Immature natural killer cell (primary cell): ENCODE measurements at places on chromosomes 2 and 18. TPM values are rescaled to one million over a fixed set of nuclear protein-coding genes. Genes with fewer than 3 reads are reported as not detected.

The FOXD4L1 gene
- not detected for polyA plus RNA-seq

- H3K36me3 ChIP-seq: no peaks in the 10 kb centered on the region
- no peaks in the 10 kb centered on the region for H3K27me3 ChIP-seq
- no peaks in the 10 kb centered on the region for H3K4me1 ChIP-seq
These were observed 335.8 kb downstream of the RAD51AP2 start for GRCh38 chr2:17182399-17182798.

DNA sequence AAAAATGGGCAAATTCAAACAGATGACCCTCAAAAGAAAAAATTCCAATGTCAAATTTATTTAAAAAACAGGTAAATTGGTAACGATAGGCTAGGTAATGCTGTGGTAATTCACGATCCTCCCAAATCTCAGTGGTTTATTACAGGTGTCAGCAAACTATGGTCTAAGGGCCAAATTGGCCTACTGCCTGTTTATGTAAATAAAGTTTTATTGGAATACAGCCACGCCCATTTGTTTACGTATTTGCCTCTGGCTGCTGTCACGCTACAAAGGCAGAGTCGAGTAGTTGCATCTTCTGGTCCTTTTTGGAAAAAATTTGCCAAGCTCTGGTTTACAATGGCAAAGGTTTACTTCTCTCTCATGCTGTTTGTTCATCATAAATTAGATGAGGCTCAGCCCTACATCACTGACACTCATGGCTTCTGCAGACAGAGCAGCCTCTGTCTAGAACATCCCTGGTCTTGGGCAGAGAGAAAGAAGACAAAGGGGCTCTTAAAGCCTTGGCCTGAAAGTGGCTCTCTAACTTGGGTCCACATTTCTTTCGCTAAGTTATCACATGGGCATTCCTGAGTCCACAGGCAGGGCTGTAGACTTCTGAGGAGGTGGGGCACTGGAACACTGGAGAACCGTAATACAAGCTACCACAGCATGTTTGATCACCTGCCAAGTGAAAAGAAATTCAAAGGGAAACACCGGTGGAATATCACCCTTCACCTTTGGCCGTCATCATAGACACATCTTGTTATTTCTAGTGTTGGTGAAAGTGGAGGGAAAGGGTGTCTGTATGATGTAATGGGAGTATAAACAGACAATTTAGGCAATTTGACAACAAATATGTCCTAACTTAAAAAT lies 34.8 kb downstream of the SP110 start:
- no peaks in the 10 kb centered on the region for H3K27me3 ChIP-seq
- no peaks in the 10 kb centered on the region for H3K4me1 ChIP-seq
- H3K36me3 ChIP-seq: peaks cover 33% of the 10 kb centered on the region
- DNase-seq: no peak
- H3K4me3 ChIP-seq: no peak overlapping the region

GRCh38 chr2:147095376-147095775 lies 749.5 kb upstream of the ACVR2A start:
- peaks cover 4% of the 10 kb centered on the region for H3K27me3 ChIP-seq
- H3K4me1 ChIP-seq: no peaks in the 10 kb centered on the region
- no peak overlapping the region for H3K4me3 ChIP-seq
- no peak for DNase-seq
- H3K27ac ChIP-seq: no peak overlapping the region

DNA sequence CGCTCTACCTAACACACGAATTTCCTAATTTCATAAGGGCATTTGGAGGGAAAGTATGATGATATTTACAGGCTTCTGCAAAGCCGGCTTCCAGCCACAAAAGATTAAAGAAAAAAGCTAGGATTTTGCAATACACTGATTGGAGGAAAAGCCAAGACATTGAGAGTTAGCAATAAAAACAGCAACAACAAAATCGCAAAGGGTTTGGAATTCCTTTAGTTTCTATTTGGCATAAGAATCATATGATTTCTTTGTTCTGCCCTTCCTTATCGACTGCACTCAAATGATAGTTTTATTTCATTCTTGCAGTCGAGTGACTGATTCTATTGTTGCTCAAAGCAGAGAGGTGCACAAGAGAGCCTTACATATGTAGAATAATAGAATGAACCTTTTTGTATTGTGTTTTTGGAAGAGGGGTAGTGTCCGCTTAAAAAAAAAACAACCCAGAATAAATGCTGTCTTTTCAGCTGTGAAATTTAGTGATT lies 3.9 kb upstream of the ZNF532 start:
- no peak overlapping the region for H3K4me3 ChIP-seq
- no peak for DNase-seq
- peaks cover 14% of the 10 kb centered on the region for H3K4me1 ChIP-seq
- peaks cover 3% of the 10 kb centered on the region for H3K36me3 ChIP-seq
- peaks cover 15% of the 10 kb centered on the region for H3K27me3 ChIP-seq
